Subcutaneous adipose tissue (tissue), 4 donors: ENCODE measurements at places on chromosomes 5 and 9. TPM values are rescaled to one million over a fixed set of nuclear protein-coding genes. Genes with fewer than 3 reads are reported as not detected.

The NSUN2 gene
- 43.0 TPM for total RNA-seq

The PCDHA7 gene
- 0.44 TPM for total RNA-seq

The IQGAP2 gene
- total RNA-seq = 55.3 TPM

The RNF208 gene
- 1.9 TPM for total RNA-seq

The EQTN gene
- total RNA-seq = 0.66 TPM

The SV2C gene
- total RNA-seq = under 0.01 TPM

The PFN3 gene
- not detected for total RNA-seq

The ORM2 gene
- 2.4 TPM for total RNA-seq

The C8G gene
- total RNA-seq = not detected

The PNPLA7 gene
- total RNA-seq = 13.0 TPM

The ADAMTS19 gene
- total RNA-seq = not detected

The NSG2 gene
- total RNA-seq = not detected

The TLN1 gene
- total RNA-seq = 550 TPM

The TIMD4 gene
- total RNA-seq = 3.6 TPM

The CEP72 gene
- 1.9 TPM for total RNA-seq

The SLC36A2 gene
- total RNA-seq = 0.19 TPM

The FCN1 gene
- total RNA-seq = 3.4 TPM

The CSF1R gene
- 35.2 TPM for total RNA-seq

The BSPRY gene
- total RNA-seq = not detected

The GABBR2 gene
- not detected for total RNA-seq

The CACNA1B gene
- total RNA-seq = not detected

The TNC gene
- total RNA-seq = 10.3 TPM

The ADAMTSL2 gene
- total RNA-seq = 0.34 TPM

The SLC45A2 gene
- not detected for total RNA-seq

The VCAN gene
- total RNA-seq = 101 TPM

The KIF2A gene
- total RNA-seq = 45.6 TPM

The GABRA1 gene
- total RNA-seq = not detected

The HAND1 gene
- not detected for total RNA-seq

The CAMK2A gene
- not detected for total RNA-seq

The SH2D3C gene
- total RNA-seq = 23.0 TPM

The CKMT2 gene
- total RNA-seq = 2.7 TPM

The TAS2R1 gene
- not detected for total RNA-seq
